ENCODE measurements at places on chromosomes 1 and 21.

DNA sequence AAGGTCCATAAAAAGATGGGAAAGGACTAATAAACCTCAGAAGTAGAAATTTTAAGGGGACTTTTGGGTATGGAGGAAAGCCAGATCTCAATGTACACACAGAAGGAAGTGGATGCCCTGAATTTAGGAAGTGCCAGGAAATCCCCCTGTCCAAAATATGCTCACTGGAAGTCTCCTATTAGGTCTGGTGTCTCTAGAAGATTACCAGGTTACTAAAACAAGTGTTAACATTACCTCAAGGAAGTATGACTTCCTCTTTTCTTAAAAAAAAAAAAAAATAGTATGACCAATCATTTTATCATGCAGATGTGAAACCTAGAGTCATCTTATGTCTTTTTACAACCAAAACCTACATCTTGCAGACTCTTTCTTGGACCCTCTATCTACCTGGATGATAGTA, 30.7 kb downstream of the CD58 start:
- no peak for DNase-seq

DNA sequence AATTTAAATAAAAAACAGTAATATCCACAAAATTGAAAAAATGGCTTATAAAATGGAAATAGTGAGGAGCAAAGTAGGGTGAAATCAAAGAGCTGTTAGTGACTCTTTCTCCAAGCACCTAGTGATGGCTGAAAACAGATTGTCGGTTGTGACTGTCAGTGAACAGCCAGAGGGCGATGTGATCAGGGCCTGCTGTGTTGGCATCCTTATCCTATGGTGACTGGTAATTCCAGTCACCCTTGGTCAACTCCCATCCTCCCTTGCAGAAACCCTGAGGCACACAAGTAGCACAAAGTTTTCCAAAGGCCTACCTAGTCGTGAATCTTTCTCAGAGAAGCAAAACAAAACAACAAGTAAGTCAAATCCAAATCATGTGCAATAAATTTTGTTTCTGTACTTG, 599.8 kb upstream of the CXADR start:
- DNase-seq: no peak

DNA sequence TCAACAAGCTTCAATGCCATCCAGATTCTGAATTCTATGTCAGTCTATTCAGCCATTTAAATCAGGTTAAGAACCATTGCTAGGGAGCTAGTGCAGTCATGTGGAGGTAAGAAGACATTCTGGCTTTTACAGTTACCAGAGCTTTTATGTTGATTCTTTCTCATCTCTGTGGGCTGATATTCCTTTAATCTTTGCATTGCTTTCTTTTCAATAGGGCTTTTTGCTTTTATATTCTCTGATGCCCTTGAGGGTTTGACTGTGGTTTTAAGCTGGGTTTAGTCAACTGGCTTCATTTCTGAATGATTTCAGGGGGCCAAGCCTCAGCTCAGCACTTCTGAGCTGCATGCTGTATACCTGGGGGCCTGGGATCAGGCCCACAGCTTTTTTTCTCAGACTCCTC, 51.0 kb upstream of the GORAB start:
- no peak for DNase-seq

DNA sequence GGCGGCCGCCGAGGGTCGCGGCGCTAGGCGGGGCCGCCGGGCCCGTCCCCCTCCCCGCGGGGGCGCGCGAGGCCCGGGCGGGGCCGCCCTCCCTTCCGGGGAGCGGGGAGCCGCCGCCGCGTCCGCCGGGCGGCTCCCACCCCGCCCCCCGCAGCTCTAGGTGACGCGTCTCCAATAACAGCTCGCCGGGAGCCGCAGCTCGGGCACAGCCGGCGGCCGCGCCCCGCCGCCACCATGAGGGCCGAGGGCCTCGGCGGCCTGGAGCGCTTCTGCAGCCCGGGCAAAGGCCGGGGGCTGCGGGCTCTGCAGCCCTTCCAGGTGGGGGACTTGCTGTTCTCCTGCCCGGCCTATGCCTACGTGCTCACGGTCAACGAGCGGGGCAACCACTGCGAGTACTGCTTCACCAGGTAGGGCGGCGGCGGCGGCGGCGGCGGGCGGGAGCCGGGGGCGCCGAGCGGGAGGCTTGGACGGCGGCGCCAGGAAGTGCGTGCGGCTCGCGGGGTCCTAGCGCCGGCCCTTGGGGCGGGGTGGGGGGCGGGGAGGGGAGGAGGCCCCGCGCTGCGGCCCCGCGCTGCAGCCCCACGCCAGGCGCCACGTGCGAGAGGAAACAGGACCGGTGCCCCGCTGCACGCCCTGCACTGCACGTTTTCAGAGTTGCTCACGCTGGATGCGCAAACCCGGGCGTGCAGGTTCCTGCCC, at the start of gene SMYD2:
SMYD2 (plus strand) TSS at position 139 of the 699 bp plus-strand sequence; CDS start at position 235, 96 bp downstream.
- peak; percentile 29 for DNase-seq

DNA sequence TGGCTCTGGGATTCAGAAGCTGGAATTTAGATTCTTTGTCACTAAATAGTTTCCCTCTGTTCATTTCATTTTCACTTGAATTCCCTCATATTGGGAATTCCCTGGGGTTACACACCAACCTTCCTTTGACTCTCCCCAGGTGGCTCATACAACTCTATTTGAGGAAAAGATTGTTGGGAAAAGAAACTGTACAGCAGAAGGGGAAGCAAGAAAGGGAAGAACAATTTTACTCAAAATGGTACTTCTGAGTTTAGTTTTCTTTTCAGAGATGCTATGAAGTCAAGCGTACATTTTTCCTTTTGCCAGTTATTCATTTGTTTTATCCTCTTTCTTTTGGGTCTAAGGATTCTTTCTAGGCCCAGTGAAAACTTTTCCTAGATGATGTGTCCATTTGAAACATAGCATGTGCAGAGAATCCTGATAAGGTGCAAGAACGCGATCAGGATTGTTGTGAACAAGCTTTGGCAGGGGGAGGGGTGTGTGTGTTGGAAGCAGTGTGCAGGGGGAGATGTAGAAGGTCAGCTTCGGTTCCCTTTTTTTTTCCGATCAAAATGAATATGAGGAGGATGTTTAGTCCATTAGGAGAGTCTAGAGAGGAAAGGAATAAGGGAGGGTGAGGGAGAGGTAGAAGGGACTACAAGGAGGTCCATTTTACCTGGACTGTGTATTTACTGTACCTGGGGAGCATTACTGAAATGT, 26.8 kb upstream of the CD1D start:
- no peak for DNase-seq

GRCh38 chr1:150909585-150910180, 16.5 kb upstream of the SETDB1 start:
- DNase-seq: no peak

GRCh38 chr1:1304331-1305299, 3.1 kb downstream of the ACAP3 start:
- no peak for DNase-seq

DNA sequence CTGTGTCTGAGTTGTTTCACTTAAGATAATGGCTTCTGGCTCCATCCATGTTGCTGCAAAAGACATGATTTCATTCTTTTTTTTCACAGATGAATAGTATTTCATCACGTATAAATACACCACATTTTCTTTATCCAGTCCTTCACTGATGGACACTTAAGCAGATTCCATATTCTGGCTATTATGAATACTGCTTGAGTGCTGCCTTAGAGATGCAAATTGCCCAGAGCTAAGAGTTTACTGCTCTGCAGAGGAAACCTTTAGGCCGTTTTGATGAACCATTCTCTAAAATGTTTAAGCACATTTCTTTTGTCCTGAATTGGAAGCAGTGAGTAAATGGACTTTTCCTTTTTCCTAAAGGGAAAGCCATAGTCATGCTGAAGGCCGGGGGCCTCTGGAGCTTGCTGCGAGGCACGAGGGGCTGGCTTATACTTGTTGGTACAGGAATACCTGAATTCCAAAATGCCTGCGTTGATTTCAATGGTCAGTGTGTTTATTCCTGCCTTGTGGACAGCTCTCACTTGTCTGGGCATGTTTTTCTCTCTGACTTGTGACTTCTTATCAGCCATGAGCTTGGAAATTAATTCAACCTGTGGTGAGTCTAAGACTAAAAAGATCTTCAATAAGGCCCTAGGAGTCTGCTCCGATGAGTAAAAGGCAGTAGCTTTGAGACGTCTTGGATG, 201.0 kb upstream of the MAP1LC3C start:
- DNase-seq: no peak

DNA sequence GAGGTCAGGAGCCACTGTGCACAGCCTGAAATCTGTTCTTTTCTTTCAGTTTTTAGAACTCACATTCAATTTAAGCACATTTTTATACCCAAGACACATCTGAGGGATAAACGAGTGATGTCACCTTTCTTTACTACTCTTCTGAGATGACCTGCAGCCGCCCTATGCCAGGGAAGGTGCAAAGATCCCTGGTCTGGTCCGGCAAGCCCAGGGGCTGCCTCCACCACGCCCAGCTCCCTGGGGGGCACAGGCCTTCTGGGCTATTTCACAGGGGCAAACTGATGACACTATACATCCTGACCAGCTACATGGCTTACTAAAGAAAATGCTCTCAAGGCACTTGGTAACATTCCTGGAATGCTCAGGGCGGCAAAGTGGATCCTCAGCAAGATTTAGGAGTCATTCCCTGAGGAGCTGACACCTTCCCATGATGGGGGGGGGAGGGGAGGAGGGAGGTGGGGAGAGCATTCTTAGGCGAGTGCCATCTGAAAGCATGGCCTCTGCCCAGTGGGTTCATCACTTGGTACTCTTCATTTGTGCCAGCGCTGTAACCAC, 11.3 kb downstream of the MRAP start:
- DNase-seq: no peak

- DNase-seq: no peak
These were observed 5.1 kb downstream of the CTNNBIP1 start for GRCh38 chr1:9905010-9905409.

DNA sequence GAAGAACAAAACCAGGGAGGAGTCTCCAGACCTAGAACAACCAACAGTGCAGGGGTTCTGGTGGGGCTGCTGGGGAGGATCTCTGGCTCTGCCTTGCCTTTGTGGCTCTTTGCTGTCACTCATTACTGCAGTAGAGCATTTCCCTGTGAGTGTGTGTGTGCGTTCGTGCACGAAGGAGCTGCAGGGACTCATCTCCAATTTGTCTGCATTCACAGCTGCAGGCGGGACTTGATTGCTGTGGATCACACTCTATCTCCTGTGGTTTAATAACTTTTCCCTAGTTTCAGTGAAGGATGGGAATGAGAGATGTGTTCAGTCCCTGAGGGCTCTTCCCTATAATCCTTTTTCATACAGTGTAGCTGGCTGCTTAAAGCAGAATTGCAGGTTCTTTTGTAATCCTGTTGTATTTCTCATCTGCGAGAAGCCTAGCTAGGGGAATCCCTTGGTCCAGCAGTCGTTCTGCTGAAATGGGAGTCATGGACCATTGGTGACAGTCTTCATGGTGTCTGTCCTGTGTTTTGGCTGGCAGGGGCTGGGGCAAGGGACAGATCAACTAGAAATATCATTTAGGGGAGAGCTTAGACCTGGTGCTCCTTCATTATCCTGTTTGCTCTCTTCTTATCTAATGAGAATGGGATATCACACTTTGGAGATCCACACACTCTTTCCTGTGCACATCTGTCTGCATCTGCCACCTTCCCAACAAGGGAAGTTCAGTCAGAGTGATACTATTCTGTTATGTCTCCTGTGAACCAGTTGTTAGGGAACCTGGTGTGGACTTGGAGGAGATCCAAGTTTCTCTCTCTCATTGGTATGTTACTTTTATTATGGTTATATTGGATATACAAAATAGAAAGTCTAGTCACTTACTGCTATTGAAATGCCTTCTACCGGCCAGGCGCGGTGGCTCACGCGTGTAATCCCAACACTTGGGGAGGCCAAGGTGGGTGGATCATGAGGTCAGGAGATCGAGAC, 3.0 kb downstream of the PCP4L1 start:
- no peak for DNase-seq

DNA sequence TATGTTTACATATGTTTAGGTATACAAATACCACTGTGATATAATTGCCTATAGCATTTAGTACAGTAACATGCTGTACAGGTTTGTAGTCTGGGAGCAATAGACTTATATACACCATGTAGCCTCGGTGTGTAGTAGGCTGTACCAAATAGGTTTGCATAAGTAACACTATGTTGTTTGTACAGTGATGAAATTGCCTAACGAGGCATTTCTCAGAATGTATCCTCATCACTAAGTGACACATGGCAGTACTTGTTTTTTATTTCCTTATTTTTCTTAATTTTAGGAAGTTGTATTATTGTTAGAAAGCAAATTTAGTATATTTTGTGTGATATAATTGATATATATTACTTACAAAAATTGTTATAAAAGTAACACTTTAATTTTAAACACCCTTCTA, 840.9 kb downstream of the LTN1 start:
- DNase-seq: no peak
